ENCODE measurements at places on chromosomes 12 and 14.

- DNase-seq = no peak
These were observed 112.7 kb downstream of the IPO8 start for GRCh38 chr12:30582943-30583342.

DNA sequence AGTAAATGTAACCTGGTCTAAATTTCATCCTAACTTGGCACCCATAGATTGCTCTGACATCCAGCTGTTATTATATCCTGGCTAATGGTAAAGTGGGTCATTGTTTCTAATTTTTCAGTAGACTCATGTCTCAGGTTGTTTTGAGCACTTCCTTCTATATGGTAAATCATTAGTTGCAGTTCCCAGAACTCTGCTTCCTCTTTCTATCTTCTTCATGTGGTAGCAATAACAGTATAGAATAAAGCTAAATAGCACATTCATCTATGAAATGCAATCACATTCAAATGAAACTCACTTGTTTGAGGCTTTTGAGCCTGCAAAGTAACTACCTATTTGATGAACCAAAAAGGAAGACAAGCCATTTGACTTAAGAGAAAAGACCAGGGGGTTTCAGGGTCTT is 65.1 kb upstream of the GZMB start:
- peak; percentile 59 for DNase-seq

DNA sequence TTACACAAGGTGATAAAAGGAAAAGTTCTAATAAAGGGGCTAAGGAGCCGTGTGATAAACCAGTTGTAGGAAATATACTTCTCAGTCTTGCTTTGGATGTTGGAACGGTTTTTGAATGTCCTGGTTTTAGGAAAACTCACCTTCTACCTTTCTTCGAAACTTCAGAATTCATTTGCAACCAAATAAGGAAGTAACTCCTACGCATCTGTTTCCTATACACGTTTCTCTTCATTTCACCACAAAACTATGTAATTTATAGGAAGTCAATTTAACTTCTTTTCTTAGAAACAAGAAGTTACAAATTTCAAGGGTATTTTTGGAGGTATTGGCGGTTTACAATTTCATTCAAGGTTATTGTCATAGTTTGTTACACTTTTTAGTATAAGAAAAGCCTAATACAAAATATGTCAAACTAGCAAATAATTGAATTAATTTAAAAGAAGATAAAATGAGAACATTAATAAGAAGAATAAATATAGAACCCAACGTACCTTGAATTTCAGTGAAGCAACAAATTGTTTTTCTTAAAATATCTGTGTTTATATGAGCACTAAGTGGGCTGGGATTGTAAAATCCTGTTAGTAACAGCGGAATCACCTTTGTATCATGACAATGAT is 33.2 kb upstream of the CD69 start:
- peak; percentile 77 for DNase-seq

DNA sequence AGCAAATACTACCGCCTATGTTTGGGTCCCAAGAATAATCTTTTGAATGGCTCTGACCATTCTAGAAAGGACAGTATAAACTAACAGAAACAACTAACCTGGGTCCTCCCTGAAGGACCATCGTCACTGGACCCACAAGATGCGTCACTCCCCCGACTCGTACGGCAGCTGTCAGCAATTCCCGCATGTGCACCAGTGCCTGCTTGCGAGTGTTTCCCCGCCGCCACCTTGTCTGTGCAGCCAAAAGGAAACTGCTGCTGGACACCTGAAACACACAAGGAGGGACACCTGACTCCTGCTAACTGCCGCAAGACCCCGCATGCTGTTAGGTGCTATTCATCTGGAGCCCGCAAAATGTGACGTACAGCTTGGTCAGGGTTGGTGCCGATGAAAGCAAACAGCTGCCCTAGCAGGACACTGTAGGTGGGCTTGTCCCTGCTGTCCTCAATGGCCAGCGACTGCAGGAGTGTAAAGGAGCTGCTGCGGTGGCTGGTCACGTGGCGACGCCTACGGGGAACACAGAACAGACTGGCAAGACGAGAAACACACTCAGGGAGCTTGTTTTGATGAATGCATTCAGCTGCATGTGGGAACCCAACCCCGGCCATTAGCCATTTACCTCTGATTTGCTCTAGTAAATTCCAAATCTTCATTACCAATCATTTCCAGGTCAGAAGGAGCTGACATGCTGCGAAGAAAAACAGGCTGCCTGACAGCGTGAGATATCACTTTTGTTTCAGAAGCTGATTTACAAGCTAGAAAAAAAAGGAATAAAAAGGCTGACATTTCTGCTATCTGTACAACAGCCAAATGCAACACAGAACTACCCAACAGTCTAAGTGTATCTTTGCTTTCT is 118.1 kb downstream of the TRAFD1 start:
- DNase-seq = no peak
